ENCODE measurements at places on chromosomes 6 and 20.

DNA sequence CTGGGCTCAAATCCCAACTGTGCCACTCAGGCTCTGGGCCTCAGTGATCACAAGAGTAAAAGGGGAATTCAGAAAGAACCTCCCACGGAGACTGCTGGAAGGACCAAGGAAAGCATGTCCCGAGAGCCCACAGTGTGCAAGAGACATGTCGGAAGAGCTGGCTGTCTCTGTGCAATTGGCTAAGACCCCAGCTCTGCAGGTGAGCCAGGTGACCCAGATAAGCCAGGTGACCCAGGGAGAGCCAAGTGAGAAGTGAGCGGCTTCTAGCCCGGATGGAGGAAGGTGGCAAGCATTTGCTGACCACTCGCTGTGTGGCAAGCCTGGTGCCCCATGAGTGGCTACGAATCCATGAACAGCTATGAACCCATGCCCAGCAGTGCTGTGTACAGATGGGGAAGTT lies 59.1 kb downstream of the RIPOR3 start:
- no peak for DNase-seq

GRCh38 chr6:128483472-128484135 lies 36.8 kb downstream of the PTPRK start:
- DNase-seq: no peak

- DNase-seq: no peak
These were observed 411.1 kb upstream of the HTR1E start for GRCh38 chr6:86526238-86526637.

DNA sequence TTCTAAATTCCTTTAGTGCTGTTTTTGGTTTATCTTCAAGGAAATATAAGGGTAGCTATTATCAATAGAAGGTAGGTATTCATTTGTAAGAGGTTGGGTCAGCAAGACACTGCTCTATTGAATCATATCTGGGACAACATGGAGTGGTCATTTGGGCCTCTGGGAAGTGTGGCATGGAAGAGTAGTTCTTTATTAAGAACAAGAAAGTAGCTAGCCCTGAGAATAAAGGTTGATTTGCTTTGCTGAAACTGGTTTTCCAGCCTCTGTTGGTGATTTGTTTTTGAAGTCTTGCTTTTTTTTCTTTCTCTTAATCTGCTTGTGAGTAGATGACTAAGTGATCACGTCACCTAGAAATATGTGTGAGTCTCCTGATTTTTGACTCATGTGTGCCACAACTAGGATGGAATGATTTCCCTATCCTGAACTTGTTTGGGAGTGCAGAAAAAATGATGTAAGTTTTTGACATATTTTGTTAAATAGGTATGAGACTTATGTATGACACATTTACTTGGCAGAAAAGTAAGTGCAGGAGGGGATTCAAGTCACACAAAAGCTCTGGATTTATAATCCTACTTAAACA lies 381.8 kb downstream of the CENPW start:
- DNase-seq: no peak

DNA sequence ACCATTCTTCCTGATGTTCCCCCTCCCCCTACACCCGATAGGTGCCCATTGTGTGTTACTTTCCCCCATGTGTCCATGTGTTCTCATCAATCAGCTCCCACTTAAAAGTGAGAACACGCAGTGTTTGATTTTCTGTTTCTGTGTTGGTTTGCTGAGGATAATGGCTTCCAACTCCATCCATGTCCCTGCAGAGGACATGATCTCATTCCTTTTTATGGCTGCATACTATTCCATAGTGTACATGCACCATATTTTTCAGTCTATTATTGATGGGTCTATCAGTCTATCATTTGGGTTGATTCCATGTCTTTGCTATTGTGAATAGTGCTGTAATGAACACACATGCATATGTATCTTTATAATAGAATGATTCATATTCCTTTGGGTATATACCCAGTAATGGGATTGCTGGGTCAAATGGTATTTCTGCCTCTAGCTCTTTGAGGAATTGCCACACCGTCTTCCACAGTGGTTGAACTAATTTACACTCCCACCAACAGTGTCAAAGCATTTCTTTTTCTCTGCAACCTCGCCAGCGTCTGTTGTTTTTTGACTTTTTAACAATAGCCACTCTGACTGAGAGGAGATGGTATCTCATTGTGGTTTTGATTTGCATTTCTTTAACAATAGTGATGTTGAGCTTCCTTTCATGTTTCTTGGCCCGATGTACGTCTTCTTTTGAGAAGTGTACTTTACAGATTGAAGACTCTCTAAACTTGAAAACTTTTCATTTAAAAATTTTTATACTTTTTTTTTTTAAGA lies 41.0 kb upstream of the GCNT2 start:
- DNase-seq: no peak

- no peak for DNase-seq
These were observed 241.8 kb downstream of the TTLL2 start for GRCh38 chr6:167566711-167567141.

GRCh38 chr20:59646487-59646886 lies 42.1 kb downstream of the PHACTR3 start:
- no peak for DNase-seq

DNA sequence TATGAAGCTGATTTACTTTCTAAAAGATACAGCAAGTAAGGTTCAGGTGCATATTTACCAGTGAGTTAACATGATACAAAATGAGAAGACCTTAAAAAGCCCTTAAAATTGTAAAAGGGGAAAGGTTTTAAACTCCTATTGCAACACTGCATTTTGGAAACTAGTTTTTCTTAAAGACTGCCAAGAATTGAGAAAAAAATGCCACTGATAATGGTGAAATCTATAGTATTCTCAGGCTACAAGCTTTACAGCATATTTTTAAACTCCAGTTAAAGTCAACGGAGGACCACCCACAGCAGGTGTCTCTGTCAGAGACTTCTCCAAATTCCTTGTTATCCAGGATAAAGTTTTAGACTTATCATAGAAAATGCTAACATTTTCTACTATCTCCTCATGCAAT lies 53.6 kb downstream of the ELOVL5 start:
- DNase-seq: no peak

DNA sequence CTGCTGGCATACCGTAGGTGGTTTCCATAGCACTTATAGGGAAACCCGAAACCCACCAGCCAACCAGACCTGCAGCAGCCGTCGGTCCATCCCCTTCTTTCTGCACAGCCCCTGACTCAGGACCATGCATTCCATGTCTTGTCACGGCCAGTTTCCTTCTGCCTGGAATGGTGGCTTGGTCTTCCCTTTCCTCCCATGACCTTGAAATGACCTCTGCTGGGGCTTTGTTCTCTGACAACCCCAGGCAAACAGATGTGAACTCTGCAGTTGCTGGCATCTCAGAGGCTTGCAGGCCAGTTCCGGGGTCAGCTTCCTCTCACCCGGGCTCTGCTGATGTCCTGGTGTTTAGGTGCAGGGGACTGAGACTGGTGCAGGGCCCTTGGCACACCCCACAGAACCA lies 250.8 kb downstream of the SMOC2 start:
- DNase-seq: no peak

DNA sequence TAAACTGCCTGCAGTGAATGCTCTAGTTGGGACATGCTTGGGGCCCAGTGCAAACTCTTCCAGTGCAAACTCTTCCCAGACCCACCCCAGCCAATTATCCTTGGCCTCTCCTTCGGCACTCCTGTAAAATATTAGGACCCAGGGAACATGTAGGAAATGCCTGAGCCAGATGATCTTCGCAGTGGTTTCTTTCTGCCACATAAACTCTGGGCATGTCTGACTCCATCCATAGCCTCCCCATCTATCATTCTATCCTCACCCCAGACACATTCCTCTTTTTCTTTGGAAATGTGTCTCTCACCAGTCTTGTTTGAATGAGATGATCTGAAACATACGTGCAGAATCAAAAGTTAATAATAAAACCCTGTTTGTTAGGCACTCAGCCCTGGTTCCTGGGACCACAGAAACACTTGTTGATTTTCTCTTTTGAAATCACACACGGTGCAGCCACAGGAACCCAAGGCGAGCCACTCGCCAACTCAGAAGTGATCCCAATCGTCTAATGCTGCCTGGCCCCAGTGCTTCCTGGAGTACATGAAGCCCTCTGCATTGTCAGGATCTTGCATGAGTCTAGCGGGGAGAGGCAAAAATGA lies 108.9 kb upstream of the CST7 start:
- no peak for DNase-seq

- no peak for DNase-seq
These were observed 140.9 kb downstream of the LPA start for GRCh38 chr6:160523223-160523622.

DNA sequence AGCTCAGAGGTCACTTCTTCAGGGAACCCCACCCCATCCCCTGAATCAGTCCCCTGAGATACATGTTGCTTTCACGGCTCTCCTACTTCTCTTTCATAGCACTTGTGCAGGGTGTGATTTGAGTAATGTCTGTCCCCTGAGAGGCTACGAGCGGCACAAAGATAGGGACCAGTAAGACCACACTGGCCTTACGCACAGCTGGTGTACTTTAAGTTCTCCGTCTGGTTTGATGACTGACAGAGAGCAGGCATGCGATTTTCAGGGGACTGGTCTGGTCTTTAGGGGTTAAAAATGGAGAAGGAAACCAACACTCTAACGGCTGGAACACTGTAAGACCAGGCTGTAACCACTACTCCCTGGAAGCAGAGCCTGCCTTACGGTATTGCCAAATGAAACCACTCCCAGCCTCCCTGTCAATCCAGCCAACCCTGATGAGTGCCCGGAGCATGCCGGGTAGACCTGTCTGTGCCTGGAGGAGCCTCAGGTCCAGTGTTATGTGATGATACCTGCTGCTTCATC lies 47.1 kb downstream of the ELMO2 start:
- DNase-seq: no peak

DNA sequence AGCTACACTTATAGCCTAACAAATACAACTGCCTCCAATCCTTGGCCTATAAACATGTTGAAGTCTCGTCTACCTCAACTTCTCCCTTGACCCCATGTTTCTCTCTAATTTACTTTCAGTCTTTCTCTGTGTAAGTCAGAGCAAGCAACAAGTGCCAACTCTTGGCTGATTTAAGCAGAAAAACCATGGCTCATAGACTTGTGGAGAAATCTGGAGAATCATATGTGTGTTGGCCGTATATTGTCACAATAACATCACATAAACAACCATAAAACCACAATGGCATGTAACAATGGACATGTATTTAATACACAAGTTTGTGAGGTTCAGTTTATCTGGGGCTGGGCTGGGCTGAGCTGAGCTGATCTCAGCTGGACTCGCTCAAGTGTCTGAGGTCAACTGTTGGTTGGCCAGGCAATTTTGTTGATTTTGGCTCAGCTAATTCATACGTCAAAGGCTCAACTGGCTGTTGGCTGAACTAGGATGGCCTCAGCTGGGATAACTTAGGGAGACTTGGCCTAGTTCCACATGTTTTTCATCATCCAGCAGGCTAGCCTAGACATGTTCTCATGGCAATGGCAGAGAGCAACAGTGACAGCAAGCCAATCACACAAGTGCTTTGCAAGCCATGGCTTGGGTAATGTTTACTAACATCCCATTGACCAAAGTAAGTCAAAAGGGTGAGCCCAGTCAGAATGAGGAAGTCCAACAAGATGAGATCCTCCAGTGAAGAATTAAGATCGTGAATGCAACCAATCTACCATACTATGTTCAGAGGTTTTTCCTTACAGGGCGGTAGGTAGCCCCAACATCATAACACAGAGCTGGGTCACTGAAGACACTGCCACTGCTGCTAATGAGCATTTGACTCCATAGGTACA lies 12.9 kb upstream of the TBC1D22B start:
- DNase-seq: no peak

DNA sequence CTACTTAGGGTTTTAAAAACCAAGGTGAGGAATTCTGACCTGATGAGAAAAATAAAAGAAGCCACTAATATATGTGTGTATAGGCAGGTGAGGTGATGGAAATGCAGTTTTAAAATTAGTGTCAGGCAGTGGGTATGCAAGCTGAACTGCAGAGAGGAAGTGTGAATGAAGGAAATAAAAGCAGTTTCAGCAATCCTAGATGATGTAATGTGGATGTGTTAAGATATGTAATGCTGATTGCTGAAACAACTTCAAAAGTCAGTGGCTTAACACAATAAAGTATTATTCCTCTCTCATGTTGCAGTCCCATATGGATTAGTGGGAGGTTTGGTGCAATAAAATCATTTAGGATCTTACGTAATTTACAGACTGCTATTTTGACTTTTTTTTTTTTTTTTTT lies 119.9 kb upstream of the ASCC3 start:
- DNase-seq: no peak

GRCh38 chr6:49906526-49906925 lies 40.2 kb upstream of the CRISP1 start:
- DNase-seq: no peak

DNA sequence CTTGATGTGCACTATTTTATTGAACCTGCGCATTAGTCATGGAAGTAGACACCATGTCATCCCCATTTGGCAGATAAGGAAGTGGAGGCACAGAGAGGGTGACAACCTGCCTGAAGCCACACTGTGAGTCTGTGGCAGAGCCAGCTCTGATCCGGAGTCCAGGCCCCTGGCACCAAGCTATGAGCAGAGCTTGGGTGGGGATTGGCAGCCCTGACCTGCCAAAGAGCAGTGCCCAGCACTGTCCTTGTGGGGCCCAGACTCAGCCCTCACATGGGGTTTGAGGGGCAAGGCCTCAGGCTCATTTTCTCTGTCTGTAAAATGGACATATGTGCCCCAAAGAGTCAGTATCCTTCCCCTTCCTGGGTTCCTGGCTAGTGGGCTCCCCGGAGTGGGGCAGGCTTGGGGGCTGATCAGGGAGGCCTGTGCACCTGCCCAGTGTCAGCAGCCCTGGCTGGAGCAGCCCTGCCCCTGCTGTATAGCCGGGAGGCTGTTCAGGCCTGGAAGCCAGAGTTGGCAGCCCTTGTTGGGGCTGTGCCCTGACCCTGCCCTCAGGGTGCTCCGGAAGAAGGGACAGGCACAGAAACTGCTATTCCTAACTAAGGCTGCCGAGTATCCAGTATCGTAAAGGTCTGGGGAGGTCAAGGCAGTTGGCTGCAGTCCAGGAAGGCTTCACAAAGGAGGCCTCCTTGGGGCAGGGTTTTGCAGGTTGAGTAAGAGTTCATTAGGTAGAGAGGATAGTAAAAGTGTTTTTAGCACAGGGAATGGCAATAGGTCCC lies 38.7 kb downstream of the TGM2 start:
- no peak for DNase-seq

- DNase-seq: no peak
These were observed 237.8 kb downstream of the LY86 start for GRCh38 chr6:6826095-6826901.

- DNase-seq: no peak
These were observed 12.7 kb downstream of the DPPA5 start for GRCh38 chr6:73341335-73341734.

Measured in stimulated activated CD8-positive, alpha-beta memory T cell treated with anti-CD3 and anti-CD28 coated beads, Interleukin-12 subunit alpha, Interleukin-12 subunit beta, amount 100 ng/mL, for 4 hours (primary cell).